HCT116 (cell line): ENCODE measurements at places on chromosomes 13 and 19. TPM values are rescaled to one million over a fixed set of nuclear protein-coding genes. Genes with fewer than 3 reads are reported as not detected.

GRCh38 chr13:102333320-102334198, 68.3 kb downstream of the FGF14 start:
- DNase-seq: no peak

DNA sequence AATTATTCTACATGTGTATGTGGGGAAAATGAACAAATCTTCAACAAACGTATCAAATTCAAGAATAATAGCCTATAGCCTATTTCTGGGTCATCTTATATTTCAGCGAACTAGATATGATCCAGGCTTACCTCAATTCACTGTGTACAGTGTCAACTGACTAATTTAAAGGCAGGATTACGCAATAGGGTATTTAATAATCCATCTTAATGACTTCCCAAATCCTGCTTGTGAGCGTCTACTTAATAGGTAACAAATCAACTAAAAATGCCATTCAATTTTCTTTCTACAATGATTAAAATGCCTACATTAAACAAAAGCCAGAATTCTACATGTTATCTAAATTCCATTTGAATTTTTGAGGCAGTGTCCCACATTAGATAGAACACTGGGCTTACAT, 67.0 kb downstream of the USP12 start:
- no peak for DNase-seq

DNA sequence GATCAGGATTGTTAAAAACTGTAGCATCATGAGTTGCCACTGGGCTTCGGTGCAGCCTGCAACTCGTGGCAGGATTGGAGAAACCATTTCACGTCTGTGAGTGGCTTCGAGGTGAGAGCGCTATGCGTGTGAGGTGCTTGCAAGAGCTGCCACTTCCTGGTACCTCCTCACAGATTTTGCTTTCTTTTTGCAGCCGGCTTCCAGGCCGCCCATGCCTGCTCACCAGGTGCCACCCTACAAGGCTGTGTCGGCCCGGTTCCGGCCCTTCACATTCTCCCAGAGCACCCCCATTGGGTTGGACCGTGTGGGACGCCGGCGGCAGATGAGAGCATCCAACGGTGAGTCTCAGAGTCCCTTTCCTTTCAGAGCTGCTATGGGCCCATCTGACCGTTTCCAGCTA, 57.9 kb upstream of the C1QTNF9 start:
- no peak for DNase-seq

GRCh38 chr13:31790992-31791391, 51.7 kb downstream of the RXFP2 start:
- DNase-seq: no peak

- DNase-seq: no peak
These were observed at the start of gene DBP for GRCh38 chr19:48636859-48637448. DBP (minus strand) TSS chr19:48637379; CDS start chr19:48636994, 385 bp downstream.

DNA sequence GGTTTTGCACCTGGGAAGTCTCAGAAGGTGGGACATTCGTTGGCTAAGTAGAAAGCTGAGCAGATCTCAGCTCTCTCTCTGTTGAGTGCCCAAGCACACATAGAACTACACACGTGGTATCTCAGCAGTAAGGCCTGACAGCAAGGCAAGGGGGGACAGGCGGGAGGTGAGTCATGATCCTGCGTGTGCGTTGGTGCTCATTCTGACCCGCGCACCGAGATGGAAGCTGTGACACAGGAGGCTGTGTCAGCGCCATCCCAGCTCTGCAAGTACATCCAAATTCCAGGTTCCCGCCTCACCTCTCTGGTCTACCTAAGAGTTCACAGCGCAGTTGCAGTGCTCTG, 135.7 kb downstream of the USP12 start:
- peak; percentile 31 for DNase-seq

GRCh38 chr19:10553943-10554381, 10.3 kb downstream of the ATG4D start:
- DNase-seq: no peak

DNA sequence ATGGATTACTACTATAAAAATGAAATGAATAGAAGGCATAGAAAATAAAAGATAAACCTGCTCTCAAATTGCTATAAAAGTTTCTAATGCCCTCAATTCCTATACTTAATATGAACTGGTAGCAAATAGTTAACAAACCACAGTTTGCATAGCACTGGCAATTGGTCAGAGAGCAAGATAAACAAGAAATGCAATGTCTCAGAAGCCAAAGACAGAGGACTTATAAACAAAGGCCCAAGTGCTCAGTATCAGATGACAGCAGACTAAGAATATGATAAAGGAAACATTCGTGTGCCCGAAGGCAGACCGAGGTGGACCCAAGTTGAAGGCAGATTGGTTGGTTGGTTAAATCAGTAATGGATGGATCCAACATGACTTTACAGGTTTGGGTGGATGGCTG, 50.6 kb downstream of the IPO5 start:
- no peak for DNase-seq

- DNase-seq: no peak
These were observed 2.0 kb upstream of the MAB21L1 start for GRCh38 chr13:35478271-35479037.

ELF1 gene
- 30.0 TPM for total RNA-seq

S1PR5 gene
- 4.4 TPM for total RNA-seq

GFY gene
- 2.6 TPM for total RNA-seq

CCDC97 gene
- 23.0 TPM for total RNA-seq
